ENCODE measurements at places on chromosomes 12 and 14.

GRCh38 chr14:58812050-58812910 is 174.5 kb downstream of the DACT1 start:
- H3K27ac ChIP-seq: no peak overlapping the region
- H3K4me1 ChIP-seq: no peaks in the 10 kb centered on the region
- no peak overlapping the region for H3K4me3 ChIP-seq
- DNase-seq: no peak

DNA sequence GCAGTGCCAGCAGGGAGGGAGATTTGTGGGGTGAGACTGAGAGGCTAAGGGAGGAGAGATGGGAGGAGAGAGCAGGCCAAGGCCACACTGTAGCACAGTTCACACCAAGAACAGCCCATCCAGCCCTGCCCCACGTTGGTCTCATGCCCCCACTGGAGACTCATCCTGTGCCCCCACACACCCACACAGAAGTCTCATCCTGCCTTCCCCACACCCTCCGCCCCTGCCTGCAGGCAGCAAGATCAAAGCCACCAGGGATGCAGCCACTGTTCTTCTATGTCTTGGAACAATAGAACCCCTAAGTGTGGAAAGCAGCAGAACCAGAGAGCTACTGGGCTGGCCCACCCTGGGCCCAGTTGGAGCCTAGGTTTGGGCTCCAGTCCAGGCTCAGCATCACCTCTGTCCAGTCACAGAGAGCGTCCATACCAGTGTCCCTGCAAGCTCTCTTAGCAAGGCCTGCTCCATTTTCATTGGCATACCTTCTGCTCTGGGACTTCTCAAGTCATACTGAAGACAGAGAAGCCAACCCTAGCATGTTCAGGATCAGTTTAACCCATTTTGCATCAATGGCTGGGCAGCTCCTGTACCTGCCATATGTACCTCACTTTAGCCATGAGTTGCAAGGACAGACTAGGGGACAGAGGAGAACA is 31.7 kb upstream of the HDAC7 start:
- DNase-seq: no peak
- no peaks in the 10 kb centered on the region for H3K36me3 ChIP-seq
- H3K4me3 ChIP-seq: no peak overlapping the region
- H3K4me1 ChIP-seq: no peaks in the 10 kb centered on the region

- H3K27ac ChIP-seq: no peak overlapping the region
- no peaks in the 10 kb centered on the region for H3K4me1 ChIP-seq
These were observed 41.1 kb upstream of the TSPAN9 start for GRCh38 chr12:3035815-3036702.

- H3K4me3 ChIP-seq: peak overlapping the region; percentile 70
- peak overlapping the region; percentile 7 for H3K27ac ChIP-seq
- DNase-seq: no peak
- peaks cover 38% of the 10 kb centered on the region for H3K4me1 ChIP-seq
- H3K27me3 ChIP-seq: no peaks in the 10 kb centered on the region
- H3K36me3 ChIP-seq: no peaks in the 10 kb centered on the region
These were observed 1.8 kb downstream of the CLMN start for GRCh38 chr14:95317817-95318343.

GRCh38 chr12:48084066-48084465 is 21.8 kb downstream of the SENP1 start:
- DNase-seq: no peak
- H3K27me3 ChIP-seq: no peaks in the 10 kb centered on the region
- no peak overlapping the region for H3K4me3 ChIP-seq
- H3K4me1 ChIP-seq: no peaks in the 10 kb centered on the region
- H3K27ac ChIP-seq: no peak overlapping the region

DNA sequence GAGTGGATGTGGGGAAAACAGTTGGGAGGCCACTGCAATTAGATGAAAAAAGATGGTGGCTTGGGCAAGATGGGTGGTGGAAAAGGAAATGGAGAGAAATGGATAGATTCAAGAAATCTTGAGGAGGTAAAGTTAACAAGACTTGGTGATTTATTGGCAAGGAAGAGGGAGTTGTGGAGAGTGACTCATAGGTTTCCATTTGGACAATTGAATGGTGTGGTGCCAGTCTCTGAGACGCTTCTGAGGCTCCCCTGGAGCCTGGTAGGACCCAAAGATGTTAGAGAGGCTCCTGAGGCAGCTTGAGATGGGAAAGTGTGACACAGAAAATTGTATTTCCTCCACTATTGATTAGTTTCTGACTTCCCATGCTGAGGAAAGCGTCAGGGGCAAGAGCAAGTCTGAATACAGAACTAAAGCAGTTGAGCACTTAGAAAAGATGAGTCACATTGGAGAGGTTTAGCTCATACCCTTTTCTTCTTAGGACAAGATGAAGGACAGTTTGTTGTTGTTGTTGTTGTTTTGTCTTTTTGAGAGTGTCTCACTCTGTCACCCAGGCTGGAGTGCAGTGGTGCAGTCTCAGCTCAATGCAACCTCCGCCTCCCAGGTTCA is 4.5 kb downstream of the PRPF40B start:
- no peak for DNase-seq
- no peaks in the 10 kb centered on the region for H3K27me3 ChIP-seq
- no peak overlapping the region for H3K4me3 ChIP-seq
- H3K4me1 ChIP-seq: no peaks in the 10 kb centered on the region
- H3K27ac ChIP-seq: no peak overlapping the region

- no peaks in the 10 kb centered on the region for H3K27me3 ChIP-seq
- no peak overlapping the region for H3K4me3 ChIP-seq
- DNase-seq: no peak
- H3K4me1 ChIP-seq: no peaks in the 10 kb centered on the region
- no peaks in the 10 kb centered on the region for H3K36me3 ChIP-seq
These were observed 214.2 kb downstream of the GLT1D1 start for GRCh38 chr12:129067491-129067890.
